NCI-H460 (cell line): ENCODE measurements at places on chromosomes 11 and 22. TPM values are rescaled to one million over a fixed set of nuclear protein-coding genes. Genes with fewer than 3 reads are reported as not detected.

GRCh38 chr22:38259370-38259769, 13.4 kb downstream of the TMEM184B start:
- no peak for DNase-seq

DNA sequence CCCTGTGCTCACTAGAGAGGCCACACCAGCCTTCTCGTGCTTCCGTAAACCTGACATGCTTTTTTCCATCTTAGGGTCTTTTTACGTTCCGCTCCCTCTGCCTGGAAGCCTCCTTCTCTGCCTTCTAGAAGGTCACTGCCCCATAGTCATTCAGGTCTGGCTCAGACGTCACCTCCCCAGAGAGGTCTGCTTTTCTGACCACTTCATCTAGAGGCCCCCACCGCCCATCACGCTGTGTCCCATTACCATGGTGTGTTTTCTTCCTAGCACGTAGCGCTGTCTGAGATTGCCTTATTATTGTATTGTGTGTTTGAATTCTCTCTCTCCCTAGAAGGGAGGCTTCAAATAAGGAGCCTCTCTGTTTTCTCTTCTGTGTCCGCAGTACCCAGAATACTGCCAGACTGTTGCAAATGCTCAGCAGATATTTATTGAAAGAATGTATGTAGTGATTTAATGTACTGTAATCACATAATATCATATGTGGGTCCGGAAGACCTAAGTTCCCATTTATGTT, 10.0 kb downstream of the TAB1 start:
- DNase-seq = no peak

- DNase-seq = no peak
Observed at GRCh38 chr22:44721213-44721612, 19.2 kb downstream of the PRR5 start.

GDPD4 gene
- not detected in 2 replicates for total RNA-seq

HPS4 gene
- total RNA-seq = 25.7 and 28.5 TPM in 2 replicates

MYO18B gene
- 0.05 TPM in 1 of 2 replicates, not detected in the other for total RNA-seq
